HS-5 (cell line): ENCODE measurements at places on chromosomes 1 and 21.

DNA sequence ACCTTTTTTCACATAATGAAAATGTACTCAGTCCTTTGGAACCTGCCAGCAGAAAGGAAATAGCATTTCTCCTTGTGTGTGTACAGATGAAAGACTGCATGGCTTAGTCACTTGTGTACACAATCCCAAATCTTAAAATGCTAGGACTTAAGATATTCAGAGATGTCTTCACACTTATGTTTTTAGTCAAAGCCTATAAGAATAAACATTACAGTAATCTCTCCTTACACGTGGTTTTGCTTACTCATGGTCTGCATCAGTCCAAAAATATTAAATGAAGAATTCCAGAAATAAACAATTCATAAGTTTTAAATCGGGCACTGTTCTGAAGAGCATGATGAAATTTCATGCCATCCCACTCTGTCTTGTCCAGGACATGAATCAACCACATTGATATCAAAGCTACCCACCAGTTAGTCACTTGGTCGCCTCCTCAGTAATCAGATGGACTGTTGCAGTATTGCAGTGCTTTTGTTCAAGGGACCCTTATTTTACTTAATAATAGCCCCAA is 75.7 kb upstream of the RRP15 start:
- DNase-seq = peak; percentile 94

- DNase-seq = no peak
These were observed 446.7 kb upstream of the B3GALT2 start for GRCh38 chr1:193633093-193633492.

DNA sequence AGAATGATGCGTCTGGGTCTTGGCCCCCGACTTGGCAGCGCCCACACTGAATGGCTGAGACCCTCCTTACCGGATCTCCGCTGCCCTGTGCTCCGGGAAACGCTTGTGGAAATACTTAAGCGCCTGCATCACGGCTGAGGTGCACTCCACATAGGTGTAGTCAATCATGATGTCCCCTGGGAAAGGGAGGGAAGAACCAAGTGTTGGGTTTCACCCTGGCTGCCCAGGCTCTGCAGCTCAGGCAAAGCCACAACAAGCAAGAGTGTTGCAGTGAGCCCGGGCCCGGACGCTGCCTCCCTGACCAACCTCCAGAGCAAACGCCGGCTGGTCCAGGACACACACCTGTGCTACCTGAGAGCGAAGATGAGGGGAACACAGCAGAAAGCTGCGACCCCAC is 21.5 kb upstream of the SPATC1L start:
- DNase-seq = no peak

- DNase-seq = no peak
These were observed 112.0 kb downstream of the LRRC40 start for GRCh38 chr1:70093250-70093975.

- no peak for DNase-seq
These were observed 269.8 kb upstream of the KAZN start for GRCh38 chr1:14328685-14329084.

GRCh38 chr1:222416001-222416791 is 131.7 kb downstream of the HHIPL2 start:
- DNase-seq = no peak

DNA sequence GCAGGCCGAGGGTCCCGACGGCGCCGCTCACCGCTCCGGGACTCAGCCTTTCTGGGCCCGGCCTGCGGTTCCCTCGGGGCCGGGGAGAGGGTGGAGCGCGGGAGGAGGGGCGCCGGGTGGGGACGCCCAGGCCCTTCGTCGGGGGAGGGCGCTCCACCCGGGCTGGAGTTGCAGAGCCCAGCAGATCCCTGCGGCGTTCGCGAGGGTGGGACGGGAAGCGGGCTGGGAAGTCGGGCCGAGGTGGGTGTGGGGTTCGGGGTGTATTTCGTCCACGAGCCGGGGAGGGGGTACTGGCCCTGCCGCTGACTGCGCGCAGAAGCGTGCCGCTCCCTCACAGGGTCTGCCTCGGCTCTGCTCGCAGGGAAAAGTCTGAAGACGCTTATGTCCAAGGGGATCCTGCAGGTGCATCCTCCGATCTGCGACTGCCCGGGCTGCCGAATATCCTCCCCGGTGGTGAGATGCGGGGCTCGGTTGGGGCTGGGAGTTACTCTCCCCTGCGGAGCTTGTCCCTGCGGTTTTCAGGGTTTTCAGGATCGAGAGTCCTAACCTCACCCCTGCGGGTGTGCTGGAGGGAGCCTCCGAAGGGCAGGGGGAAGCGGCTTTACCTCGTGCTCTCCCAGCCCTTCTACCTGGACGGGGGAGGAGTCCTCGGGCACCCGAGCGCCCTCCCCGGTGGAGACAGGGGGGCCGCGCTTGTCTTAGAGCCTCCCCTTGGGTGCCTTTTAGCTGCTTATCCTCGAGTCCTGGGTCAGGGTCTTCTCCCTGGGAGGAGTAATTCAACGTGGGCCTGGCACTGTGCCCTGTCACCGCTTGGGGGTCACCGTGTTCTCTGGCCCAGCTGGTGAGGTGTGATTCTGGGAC is 2.1 kb downstream of the SAMD11 start:
- DNase-seq = no peak

DNA sequence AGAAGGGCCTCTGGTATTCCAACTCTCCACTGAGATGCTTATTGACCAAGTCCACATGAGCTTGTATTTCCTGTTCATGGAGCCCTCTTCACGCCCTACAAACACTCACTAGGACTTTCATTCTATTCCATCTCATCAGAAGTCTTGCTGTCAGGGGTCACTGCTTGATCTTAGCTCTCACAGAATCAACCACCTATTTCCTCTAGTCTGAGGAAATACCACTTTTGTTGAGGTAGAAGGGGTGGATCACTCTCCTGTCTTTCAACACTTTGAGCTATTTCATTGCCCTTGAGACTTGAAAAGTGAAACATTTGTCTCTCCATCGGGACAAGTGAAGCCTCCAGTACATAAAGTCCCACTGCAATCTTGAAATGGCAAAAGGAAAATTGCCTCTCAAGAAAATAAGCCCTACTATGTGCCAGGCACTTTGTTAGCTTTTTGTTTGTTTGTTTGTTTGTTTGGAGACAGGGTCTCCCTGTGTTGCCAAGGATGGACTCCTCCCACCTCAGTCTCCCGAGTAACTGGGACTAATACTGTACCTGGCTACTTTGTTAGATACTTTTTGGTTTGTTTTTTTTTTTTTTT is 19.8 kb upstream of the FAM110D start:
- DNase-seq = no peak

- DNase-seq = no peak
These were observed 141.0 kb downstream of the FOXD2 start for GRCh38 chr1:47578721-47579419.

GRCh38 chr1:160710517-160711252 is 937 bp downstream of the CD48 start:
- DNase-seq = no peak

- DNase-seq = no peak
These were observed 140.5 kb downstream of the ZBTB18 start for GRCh38 chr1:244191581-244191980.
